ENCODE measurements at places on chromosomes 5 and 9.

- no peak for DNase-seq
These were observed 49.9 kb downstream of the CDO1 start for GRCh38 chr5:115766608-115767007.

- no peak for DNase-seq
These were observed 210.3 kb downstream of the CDK5RAP2 start for GRCh38 chr9:120369608-120370220.

GRCh38 chr5:87899208-87899661 lies 369.4 kb downstream of the TMEM161B start:
- DNase-seq = no peak

GRCh38 chr9:89678396-89679015 lies 73.7 kb downstream of the GADD45G start:
- DNase-seq = no peak

GRCh38 chr9:114501796-114502682 lies 3.2 kb downstream of the WHRN start:
- DNase-seq = peak; percentile 68

GRCh38 chr9:123365881-123366528 lies 10.0 kb downstream of the CRB2 start:
- no peak for DNase-seq

Measured in adipocyte (in vitro differentiated cells).